CD4-positive, alpha-beta T cell treated with Interleukin-6 for 4 hours (primary cell): ENCODE measurements at places on chromosomes 4 and X.

DNA sequence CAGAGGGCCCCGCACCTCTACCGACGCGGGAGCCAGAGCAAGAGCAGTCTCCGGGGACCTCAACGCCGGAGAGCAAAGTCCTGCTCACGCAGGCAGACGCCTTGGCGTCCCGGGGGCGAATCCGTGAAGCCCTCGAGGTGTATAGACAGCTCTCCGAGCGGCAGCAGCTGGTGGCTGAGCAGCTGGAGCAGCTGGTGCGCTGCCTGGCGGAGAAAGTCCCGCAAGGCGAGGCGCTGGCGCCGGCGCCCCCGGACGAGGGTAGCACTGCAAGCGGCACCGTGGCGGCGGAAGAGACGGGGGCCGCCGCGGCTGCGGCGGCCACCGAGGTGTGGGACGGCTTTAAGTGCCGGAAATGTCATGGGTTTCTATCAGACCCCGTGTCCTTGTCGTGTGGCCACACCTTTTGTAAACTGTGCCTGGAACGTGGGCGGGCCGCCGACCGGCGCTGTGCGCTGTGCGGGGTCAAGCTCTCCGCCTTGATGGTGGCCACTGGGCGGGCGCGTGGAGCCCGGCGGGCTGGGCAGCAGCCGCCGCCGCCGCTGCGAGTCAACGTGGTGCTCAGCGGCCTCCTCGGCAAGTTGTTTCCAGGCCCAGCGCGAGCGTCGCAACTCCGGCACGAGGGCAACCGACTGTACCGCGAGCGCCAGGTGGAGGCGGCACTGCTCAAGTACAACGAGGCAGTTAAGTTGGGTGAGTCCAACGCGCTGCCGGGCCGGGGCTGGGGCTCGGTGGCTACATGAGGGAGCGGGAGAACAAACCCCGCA, 672 bp downstream of the LONRF3 start:
- DNase-seq: peak; percentile 54

DNA sequence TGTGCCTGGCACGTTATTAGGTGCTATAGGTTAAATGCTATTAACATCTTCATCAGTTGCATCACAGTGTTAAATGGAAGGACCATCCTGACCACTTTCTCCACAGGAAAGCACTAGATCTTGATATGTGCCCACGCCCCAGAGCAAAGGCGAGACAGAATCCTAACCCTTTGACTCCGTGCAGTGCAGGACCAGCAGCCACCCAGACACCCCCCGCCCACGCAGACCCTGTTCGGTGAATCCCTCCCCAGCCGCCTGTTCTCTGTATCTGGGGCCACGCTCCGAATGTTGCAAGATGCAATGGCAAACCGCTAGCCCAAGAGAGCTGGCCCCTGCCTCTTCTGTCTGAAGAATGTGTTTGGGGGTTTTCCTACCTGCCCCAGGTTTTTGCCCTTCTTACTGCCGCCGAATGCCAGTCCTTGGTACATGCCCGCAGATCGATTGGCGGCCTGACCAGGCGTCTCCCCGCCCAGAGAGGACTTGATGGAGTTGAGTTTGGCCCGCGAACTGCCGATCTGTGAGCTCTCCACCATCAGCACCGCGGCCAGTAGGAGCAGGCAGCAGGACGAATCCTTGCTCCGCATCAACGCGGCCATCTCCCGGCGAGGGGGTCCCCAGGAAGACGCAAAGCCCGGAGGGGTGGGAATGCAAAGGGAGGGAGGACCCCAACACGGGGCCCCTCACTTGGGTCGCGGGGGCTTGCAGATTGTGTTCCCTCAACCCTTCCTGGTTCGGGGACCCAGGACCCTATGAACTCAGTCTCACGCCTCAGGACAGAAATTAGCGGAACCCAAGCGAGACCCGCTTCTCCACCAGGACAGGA, 906 bp downstream of the DKK2 start:
- no peak for DNase-seq

DNA sequence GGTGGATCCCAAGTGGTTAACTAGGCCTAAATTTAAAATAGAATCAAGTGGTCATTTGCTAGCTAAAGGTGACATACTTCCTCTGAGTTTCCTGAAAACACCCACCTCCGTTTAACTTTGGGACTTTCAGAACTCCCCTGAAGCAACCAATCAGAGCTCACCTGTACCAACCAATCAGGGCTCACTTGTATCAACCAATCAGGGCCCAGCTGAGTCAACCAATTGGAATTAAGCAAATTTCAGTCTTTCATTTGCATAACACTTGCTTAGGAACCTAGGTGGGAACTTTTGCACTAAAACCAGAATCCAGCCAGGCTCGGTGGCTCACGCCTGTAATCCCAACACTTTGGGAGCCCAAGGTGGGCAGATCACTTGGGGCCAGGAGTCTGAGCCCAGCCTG, 15.9 kb downstream of the GPC4 start:
- no peak for DNase-seq

- no peak for DNase-seq
These were observed at the start of gene QRFPR for GRCh38 chr4:121380776-121381462. TSS of gene QRFPR (minus strand) at chr4:121381018. CDS start at chr4:121380647, 371 bp downstream.
